ENCODE measurements at places on chromosomes 12 and 14. TPM values are rescaled to one million over a fixed set of nuclear protein-coding genes. Genes with fewer than 3 reads are reported as not detected.

The ACOT4 gene
- total RNA-seq: 3.9 TPM

The SLCO1C1 gene
- total RNA-seq: not detected

The LMO3 gene
- total RNA-seq: 2.3 TPM

DNA sequence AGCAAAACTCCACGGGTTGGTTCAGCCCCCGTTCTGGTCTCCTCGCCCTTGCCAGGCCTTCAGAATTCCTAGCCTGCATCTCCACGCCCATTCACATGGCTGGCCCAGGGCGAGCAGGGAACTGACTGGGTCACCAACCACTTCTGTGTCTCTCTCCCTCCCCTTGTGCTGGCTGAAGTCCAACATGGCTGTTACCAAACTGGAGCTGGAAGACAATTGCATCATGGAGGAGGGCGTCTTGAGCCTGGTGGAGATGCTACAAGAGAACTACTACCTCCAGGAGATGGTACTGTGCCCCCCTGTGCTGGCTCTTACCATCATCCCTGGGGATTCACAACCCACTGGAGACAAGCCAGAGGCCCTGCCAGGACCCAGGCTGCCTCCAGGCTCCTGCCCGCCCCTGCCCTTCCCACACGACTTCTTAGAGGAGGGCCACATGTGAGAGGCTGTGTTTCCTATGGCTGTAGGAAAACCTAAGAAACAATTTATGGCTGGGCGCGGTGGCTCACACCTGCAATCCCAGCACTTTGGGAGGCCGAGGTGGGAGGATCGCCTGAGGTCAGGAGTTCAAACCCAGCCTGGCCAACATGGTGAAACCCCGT, 9.9 kb downstream of the LRRC74A start:
- H3K4me3 ChIP-seq: no peak overlapping the region
- H3K27me3 ChIP-seq: peaks cover 59% of the 10 kb centered on the region
- no peaks in the 10 kb centered on the region for H3K4me1 ChIP-seq
- DNase-seq: no peak

DNA sequence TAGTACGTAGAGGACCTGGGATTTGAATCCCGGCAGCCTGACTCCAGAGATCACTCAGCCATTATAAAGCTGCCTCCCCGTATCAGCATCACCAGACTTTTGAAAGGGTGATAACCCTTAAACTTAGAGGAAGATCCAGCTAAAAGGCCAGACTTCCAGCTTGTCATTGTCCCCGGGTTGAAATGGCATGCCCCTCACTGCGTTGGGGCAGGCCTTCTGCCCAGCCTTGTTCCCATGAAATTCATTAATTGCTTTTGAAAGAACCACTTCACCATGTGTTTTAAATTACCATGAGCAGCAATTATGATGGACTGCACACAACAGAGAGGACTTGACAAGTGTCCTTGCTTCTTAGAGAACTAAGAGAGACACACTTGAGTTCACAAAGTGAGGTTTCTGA, 269.6 kb upstream of the CRY1 start:
- H3K27me3 ChIP-seq: no peaks in the 10 kb centered on the region
- H3K36me3 ChIP-seq: no peaks in the 10 kb centered on the region
- no peak overlapping the region for H3K27ac ChIP-seq
- H3K4me3 ChIP-seq: no peak overlapping the region
- no peak for DNase-seq

DNA sequence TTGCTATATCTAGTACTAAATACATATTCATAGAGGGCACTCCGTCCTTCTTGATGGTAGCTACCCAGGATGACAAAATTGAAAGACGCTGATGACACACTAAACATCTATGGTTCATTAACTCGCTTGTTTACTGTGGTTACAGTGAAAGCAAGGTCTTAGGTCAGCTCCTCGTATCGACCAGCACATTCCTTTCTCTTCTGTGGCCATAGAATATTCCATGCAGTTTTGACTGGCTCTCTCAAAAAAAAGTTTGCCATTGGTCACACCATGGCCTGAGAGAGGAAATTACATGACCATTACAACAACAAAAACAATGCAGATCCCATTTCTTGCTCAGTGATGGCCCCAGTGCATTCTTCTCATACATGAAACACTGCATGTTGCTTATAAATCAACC, 411.4 kb upstream of the SOX5 start:
- H3K4me3 ChIP-seq: no peak overlapping the region
- H3K27ac ChIP-seq: no peak overlapping the region
- H3K27me3 ChIP-seq: no peaks in the 10 kb centered on the region
- H3K4me1 ChIP-seq: no peaks in the 10 kb centered on the region

DNA sequence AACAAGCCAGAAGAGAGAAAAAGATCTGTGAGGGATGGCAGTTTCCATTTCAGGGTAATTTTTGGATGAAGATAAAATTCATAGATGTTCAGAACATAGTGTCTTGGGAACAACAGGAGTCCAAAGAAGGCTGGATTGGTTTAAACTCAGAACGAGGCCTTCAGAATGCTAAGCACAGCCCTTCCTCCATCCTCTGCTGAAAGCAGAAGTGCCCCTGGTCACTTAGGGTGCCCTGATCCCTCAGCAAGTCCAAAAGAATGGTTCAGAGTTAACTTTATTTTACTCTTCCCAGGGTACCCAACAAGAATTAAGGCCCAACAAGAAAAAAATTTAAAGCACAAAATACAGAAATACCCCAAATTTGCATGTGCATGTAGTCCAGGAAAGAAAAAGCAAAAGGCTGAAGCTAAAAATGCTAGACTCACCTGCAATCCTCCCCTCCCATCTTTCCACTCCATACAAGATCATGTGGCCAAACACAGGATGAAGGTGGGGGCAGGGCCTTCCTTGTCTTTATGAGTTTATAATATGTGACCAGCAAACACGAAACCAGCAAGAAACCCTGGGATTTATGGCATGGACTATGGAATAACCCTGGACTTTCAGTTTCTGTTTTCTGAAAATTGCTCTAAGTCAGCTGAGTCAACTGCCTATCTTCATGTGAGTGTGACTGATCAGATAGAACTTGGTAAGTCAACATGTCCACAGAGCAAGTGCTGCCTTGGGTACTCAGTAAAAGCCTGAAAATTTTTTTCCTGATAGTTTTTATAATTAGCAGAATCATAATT, 21.2 kb downstream of the MAX start:
- no peak for DNase-seq
- H3K27me3 ChIP-seq: no peaks in the 10 kb centered on the region
- H3K27ac ChIP-seq: no peak overlapping the region
- peaks cover 66% of the 10 kb centered on the region for H3K36me3 ChIP-seq
- H3K4me1 ChIP-seq: no peaks in the 10 kb centered on the region

GRCh38 chr12:45273717-45274271, 57.9 kb downstream of the ANO6 start:
- peak; percentile 92 for DNase-seq
- H3K4me1 ChIP-seq: peaks cover 27% of the 10 kb centered on the region
- no peaks in the 10 kb centered on the region for H3K27me3 ChIP-seq

- H3K4me3 ChIP-seq: no peak overlapping the region
- no peaks in the 10 kb centered on the region for H3K36me3 ChIP-seq
- H3K4me1 ChIP-seq: no peaks in the 10 kb centered on the region
- H3K27ac ChIP-seq: no peak overlapping the region
These were observed 25.2 kb upstream of the MANSC4 start for GRCh38 chr12:27805238-27805637.

GRCh38 chr12:91249054-91249453, 66.4 kb upstream of the DCN start:
- H3K4me3 ChIP-seq: no peak overlapping the region
- H3K27ac ChIP-seq: no peak overlapping the region
- no peak for DNase-seq
- no peaks in the 10 kb centered on the region for H3K4me1 ChIP-seq
- H3K27me3 ChIP-seq: peaks cover 11% of the 10 kb centered on the region

All from PC-3 (cell line).